ENCODE measurements at places on chromosomes 1 and 21.
A peak's percentile ranks its signal among the peaks of the same experiment; 100 is the strongest.

- no peak for DNase-seq
These were observed 45.3 kb downstream of the EIF2D start for GRCh38 chr1:206566999-206567398.

GRCh38 chr1:153058826-153059784, 1.8 kb upstream of the SPRR2A start:
- no peak for DNase-seq

GRCh38 chr21:43189936-43190335, 21.1 kb downstream of the CRYAA start:
- no peak for DNase-seq

DNA sequence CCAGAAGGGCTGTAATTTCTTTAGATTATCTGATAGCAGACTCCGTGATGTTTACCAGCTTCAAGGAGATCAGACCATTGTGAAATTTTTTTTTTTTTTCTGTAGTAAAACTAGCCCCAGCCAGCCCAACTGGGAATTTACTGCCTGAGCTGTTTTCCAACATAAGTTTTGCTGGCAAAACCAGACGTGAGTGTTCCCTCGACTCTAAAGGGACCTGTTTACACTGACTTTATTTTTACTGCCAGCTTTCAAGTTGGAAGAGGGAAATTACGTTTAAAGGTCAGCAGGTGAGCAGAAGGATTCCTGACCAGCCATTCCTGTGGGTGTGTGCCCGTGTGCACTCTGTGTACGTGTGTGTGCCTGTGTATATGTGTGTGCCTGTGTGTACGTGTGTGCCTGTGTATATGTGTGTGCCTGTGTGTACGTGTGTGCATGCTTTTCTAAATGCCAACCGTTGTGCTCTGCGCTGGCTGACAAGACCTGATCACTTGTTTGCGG, 374 bp downstream of the MAB21L3 start:
- no peak for DNase-seq

DNA sequence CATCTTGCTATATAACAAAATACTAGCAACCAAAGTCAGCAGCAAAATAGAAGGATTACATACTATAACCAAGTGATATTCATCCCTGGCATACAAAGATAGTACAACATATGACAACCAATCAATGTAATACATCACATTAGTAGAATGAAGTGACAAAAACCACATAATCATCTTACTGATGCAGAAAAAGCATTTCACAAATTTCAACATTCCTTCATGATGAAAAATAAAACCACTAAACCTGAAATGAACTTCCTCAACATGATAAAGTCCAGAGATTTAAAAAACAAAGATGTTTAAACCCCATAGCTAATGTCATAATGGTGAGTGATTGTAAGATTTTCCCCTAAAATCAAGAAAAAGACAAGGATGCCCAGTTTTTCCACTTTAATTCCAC, 18.6 kb downstream of the RO60 start:
- no peak for DNase-seq

GRCh38 chr1:244887281-244887680, 22.9 kb upstream of the HNRNPU start:
- DNase-seq: no peak

- DNase-seq: peak; percentile 39
These were observed 108.3 kb downstream of the HIVEP3 start for GRCh38 chr1:41810446-41810845.

GRCh38 chr21:35075546-35075945, 26.4 kb upstream of the RUNX1 start:
- DNase-seq: no peak

- DNase-seq: no peak
These were observed 48.1 kb upstream of the KCNA3 start for GRCh38 chr1:110722807-110723206.

GRCh38 chr1:186183970-186184628, 191.0 kb downstream of the TPR start:
- peak; percentile 6 for DNase-seq

DNA sequence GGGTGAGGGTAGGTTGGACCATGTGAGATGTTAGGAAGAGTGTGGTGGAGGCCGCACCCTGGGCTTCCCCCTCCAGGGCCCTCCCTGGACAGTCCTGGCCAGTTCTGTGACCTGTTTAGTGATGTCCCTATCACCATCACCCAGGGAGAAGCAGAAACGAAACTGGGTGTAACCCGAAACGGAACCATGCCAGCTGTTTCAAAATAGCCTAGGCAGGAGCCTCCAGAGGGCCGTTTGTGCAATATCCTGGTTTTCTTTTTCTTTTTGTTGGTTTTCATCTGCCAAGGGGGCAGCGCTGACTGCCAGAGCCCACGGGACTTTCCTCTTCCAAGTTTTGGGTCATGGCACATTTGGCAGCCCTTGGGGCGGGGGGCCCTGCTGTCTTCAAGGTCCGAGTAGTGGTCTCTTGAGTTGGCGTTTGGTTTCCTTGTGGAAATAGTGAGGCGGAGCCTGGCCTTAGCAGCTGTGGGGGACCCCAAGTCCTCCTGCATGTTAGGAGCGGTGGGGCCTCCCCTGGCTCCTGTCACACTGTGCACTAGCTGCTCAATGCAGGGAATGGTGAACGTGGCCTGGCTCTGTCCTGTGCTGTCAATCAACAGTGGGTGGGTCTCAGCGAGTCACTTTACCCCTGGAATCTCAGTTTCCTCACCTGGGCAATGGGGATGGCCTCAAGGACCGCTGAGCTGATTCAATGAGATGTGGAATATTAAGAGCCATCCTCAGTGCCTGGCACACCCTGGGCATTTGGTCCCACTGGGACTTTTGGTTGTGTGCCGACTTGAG, 90.7 kb downstream of the ARHGEF10L start:
- no peak for DNase-seq

DNA sequence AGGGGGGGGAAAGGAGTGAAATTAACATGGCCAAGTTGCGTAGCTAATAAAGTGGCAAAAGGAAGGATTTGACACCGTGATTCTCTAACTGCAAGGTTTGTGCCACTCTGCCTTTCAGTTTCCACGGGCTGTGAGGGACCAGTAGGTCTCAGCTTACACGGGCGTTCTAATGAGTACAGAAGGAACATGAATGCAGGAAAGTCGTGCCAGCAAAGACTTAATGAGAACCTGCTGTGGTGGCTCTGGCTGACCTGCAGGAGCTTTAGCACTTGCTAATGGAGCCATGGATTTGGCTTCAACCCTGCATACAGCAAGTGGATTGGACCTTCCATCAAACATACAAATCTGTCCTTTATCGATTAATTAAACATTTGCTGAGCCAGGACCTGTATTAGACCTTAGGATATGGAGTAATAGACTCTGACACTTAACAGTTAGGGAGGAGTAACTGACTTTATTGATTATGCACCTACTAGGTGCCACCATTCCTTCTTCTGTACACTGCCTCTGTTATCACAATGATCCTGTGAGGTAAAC, 15.1 kb upstream of the PITHD1 start:
- no peak for DNase-seq

GRCh38 chr1:8427986-8428385, 110.1 kb downstream of the SLC45A1 start:
- no peak for DNase-seq

GRCh38 chr1:89697383-89697782, 64.5 kb downstream of the LRRC8C start:
- no peak for DNase-seq

GRCh38 chr1:84715342-84716019, 25.2 kb upstream of the SSX2IP start:
- no peak for DNase-seq

DNA sequence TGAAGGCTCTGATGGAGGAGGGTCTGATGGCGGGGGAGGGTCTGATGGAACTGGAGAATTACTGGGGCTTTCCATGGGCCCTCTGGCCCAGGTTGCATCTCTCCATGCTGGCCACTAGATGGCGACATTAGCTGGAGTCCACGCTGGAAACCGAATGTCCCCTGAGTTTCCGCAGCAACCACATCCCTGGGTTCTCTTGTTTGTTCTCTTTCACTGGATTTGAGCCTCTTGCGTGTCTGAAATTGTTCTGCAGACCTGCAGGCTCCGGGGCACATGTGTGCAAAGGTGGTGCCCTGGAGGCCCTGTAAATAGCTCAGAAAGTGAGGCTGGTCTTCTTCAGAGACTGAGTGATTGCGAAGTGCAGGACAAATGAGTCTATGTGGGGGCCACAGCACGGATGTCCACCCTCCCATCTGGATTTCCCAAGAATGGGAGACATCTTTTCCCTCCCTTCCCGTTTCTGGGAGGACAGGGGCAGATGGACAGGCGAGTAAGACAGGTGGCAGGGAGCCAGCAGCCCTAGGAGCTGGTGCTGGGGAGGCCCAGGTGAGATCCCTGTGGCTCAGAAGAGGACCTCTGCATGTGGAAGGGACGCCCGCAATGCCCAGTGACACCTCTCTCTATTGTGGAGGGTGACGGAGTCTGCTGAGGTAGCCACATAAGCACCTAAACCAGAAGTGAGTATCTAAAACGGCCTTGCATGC, 73.2 kb upstream of the ABCG1 start:
- peak; percentile 94 for DNase-seq

- DNase-seq: no peak
These were observed 64.5 kb downstream of the NPHP4 start for GRCh38 chr1:5927506-5928370.

DNA sequence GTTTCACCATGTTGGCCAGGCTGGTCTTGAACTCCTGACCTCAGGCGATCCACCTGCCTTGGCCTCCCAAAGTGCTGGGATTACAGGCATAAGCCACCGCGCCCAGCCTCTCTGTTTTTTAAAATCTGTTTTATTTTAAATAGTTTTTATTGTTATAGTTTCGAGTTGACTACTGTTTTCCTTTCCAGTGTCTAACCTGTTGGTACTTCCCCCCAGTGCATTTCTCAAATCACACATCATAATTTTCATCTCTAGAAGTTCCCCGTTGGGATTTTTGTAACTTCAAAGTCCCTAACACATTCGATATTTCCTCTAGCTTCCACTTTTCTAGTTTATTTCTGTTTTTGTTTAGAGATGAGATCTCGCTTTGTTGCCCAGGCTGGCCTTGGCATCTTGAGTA, 7.5 kb downstream of the HES4 start:
- no peak for DNase-seq

DNA sequence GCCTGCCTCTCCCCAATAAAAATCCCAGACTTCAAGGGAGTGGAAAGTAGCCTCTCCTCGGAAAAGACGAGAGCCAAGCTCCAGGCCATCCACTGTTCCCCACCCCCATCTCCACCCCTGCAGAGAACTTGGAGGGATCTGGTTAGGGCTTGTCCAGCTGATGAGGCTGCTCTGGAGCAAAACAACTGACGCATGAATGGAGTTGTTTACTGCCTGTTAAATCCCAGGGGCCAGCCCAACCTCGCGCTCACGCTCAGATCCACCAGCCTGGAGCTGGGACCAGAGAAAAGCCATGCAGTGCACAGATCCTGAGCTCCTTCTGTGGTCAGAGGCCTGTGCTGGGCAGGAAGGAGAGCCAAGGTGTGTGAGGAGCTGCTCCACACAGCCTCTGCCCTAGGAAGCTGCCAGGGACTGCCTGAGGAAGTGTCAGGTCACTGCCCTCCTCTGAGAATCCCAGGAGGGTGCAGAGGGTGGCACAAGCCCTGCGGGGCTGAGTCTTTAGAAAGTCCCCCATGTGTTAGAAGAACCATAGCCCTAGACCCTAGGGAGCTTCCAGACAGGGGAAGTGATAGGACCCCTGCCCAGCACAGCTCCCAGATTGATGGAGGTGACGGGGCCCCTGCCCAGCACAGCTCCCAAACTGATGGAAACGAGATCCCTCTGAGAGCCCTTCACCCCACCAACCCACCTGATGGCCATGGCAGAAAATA, 109.0 kb upstream of the IPO9 start:
- no peak for DNase-seq

DNA sequence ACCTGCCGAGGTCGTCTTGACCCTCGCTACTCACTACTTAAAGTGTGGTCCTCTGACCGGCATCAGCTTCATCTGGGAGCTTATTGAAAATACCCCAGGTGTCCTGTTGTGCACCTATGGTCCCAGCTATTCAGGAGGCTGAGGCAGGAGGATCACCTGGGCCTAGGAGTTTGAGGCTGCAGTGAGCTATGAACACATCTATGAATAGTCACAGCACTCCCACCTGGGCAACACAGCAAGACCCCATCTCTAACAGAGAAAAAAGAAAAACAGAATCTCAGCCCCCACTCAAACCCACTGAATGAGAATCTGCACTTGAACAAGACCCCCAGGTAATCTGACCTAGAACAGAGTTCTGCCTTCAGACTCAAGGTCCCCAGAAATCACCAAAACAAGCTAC, 8.7 kb upstream of the OLIG1 start:
- DNase-seq: no peak

- DNase-seq: no peak
These were observed 34.3 kb upstream of the RAP1GAP start for GRCh38 chr1:21703318-21703963.

DNA sequence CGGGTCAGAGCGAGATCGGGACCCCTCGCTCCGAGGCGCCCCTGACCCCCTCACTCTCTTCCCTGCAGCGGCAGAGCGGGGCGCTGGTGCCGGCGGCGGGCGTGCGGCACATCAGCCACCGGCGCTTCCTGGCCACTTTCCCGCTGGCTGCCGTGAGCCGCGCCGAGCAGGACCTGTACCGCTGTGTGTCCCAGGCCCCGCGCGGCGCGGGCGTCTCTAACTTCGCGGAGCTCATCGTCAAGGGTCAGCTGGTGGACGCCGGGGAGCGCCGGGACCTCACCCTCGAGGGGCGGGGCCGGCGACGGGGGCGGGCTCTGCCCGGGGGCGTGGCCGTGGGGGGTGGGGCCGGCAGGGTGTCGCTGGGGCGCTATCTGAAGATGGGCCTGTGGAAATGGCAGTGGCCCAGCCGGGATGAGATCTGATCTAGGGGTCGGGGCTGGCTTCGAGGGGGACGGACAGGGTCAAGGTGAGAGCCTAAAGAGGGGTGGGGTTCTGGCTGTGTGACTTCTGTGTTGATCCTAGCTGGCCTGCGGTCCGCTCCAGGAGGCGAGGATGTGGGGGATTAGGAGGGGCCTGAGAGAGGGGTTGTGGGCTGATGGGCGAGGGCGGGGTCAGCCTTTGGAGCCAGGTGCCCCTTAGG, 23.6 kb downstream of the PTPRU start:
- peak; percentile 78 for DNase-seq

DNA sequence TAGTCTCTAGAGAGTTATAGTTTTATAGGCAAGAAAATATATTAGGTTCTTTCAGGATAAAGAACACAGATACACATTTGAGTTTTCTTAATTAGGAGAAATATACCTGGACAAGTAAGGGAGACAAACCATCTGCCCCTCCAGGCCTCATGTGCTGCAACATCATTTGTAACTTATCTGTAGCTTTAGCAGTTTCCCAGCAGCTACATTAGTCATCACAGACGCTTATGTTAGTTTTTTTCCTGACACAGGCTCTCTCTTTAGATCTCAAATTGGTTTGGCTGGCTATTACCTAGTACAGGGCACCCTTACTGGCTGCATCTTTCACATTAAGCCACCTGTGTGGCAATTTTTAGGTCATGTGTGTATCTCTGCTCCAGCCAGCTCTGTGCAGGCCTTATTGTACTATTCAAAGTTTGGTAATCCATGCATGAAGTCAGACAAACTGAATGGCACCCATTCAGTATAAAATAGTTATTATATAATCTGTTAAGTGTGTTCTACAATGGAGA, 25.9 kb downstream of the GNPAT start:
- DNase-seq: no peak
